A549 treated with Hydrocortisone at 1 μM for 4 hours (cell line): ENCODE measurements at places on chromosomes 3 and 15. TPM values are rescaled to one million over a fixed set of nuclear protein-coding genes. Genes with fewer than 3 reads are reported as not detected.

The CCR3 gene
- not detected in 5 replicates for total RNA-seq

The CAMKV gene
- total RNA-seq, result 0.18 to 0.35 TPM (median 0.24 TPM) in 5 replicates

The MOBP gene
- 0.09 to 0.24 TPM in 2 of 5 replicates, not detected in the others for total RNA-seq

The SNTN gene
- total RNA-seq, result not detected in 5 replicates

The EPHB1 gene
- total RNA-seq, result 0.05 to 0.09 TPM (median 0.06 TPM) in 4 of 5 replicates, not detected in the other

The KCNH8 gene
- not detected in 5 replicates for total RNA-seq

The CCNB2 gene
- 93.6 to 104 TPM (median 95.4 TPM) in 5 replicates for total RNA-seq

The RGMA gene
- 0.25 to 0.40 TPM (median 0.31 TPM) in 5 replicates for total RNA-seq

The DNAH1 gene
- 0.78 to 1.2 TPM (median 0.97 TPM) in 5 replicates for total RNA-seq

The LRRC49 gene
- total RNA-seq, result 3.8 to 5.3 TPM (median 5.0 TPM) in 5 replicates

The NDN gene
- 0.05 to 0.12 TPM (median 0.06 TPM) in 3 of 5 replicates, not detected in the others for total RNA-seq

The SPINT1 gene
- total RNA-seq, result 0.62 to 0.90 TPM (median 0.81 TPM) in 5 replicates

The LYZL4 gene
- not detected in 5 replicates for total RNA-seq

The MCCC1 gene
- 7.3 to 9.2 TPM (median 8.5 TPM) in 5 replicates for total RNA-seq

The IL17RD gene
- total RNA-seq, result 0.54 to 1.4 TPM (median 1.1 TPM) in 5 replicates

The ZNF80 gene
- total RNA-seq, result not detected in 5 replicates

The GOLGA8T gene
- 0.91 to 1.7 TPM (median 1.6 TPM) in 5 replicates for total RNA-seq
